Sciatic nerve (tissue), 2 donors: ENCODE measurements at places on chromosomes 13 and 19. TPM values are rescaled to one million over a fixed set of nuclear protein-coding genes. Genes with fewer than 3 reads are reported as not detected.

DNA sequence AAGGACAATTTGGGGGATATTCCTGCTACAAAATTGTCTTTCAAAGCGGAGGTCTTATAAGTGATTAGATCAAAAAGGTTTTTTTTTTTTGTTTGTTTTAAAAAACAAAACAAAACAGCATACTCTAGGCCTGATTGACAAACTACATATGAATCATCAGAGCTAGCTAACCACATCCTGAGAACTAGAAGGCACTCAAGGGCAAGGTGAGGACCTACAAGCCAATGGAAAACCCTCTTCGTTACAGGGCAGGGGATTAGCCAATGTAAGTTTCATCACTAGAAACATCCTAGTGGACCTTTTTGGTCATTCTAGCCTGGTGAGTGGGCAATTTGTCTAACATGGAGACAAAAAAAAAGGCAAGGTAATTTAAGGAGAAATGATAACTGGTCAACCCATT is 428.6 kb downstream of the RFC3 start:
- DNase-seq: no peak

GRCh38 chr13:42497798-42498197 is 76.2 kb upstream of the TNFSF11 start:
- no peak for DNase-seq

- DNase-seq: no peak
Observed at GRCh38 chr13:52002361-52002760, 8.9 kb downstream of the ATP7B start.

DNA sequence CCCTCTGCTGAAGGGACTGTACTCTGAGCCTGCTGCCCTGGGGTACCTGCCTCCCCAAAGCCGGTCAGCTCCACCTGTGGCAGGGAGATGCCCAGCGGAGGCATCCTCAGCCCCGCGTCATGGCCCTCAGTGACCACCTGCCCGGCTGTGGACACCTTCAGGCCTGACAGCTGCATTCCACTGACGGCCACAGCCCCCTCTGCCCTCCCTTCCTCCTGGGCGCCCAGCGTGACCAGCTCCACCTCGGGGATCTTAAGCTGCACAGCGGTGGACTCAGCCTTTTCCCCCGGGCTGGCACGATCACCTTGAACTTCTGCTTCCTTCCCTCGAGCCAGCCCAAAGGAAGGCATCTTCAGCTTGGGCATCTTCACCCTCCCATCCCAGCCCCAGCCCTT is 4.8 kb upstream of the HIPK4 start:
- DNase-seq: no peak

DNA sequence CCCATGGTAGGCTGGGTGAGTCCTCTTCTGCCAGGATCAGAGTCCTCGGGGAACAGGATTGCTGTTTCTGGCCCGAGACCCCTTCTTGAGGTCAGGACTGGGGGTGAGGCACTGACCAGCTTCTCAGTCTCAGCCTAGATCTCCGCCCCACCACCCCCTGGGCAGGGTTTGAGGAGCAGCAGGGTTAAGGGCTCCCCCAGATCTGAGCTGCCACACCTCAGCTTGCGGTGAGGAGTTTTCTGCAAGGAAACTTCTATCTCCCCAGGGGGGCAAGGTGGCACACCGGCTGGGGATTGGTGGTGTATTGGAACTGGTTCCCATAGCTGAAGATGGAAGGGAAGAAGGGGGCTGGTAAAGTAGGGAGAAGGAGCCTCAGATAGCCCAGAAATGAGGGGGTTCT is 19.5 kb downstream of the CHST8 start:
- DNase-seq: peak; percentile 47

GRCh38 chr19:1325568-1326294 is 40.1 kb downstream of the EFNA2 start:
- no peak for DNase-seq

Gene NLRP7
- not detected for total RNA-seq

Gene ZNF569
- total RNA-seq: 10.0 TPM

Gene IGSF23
- total RNA-seq: not detected
